Left renal cortex interstitium (tissue), 4 donors: ENCODE measurements at places on chromosomes 16 and 17.

- peak; percentile 27 for DNase-seq
Measured at GRCh38 chr17:36004594-36005108, 3.3 kb upstream of the CCL15 start.

GRCh38 chr17:80283116-80283852, 22.6 kb downstream of the RNF213 start:
- no peak for DNase-seq

GRCh38 chr16:56373003-56373402, 52.3 kb downstream of the AMFR start:
- DNase-seq = no peak

DNA sequence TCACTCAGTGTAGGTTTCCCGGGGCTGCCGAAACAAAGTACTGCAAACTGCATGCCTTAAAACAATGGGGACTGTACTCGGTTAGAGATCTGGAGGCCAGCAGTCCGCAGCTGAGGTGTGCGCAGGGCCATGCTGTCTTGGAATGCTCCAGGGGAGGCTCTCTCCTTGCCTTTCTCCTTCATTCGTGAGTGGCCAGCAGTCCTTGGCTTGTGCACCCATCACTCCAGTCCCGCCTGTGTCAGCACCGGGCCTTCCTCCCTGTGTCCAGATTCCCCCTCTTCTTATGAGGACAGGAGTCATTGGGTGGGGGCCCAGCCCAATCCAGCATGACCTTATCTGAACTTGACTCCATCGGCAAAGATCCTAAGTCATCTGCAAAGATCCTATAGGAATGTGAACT, 43.4 kb downstream of the COX4I1 start:
- DNase-seq = no peak

GRCh38 chr16:583470-583814, 6.4 kb upstream of the RAB40C start:
- DNase-seq = no peak

GRCh38 chr16:65663774-65664173, 541.9 kb upstream of the CDH11 start:
- DNase-seq = no peak

DNA sequence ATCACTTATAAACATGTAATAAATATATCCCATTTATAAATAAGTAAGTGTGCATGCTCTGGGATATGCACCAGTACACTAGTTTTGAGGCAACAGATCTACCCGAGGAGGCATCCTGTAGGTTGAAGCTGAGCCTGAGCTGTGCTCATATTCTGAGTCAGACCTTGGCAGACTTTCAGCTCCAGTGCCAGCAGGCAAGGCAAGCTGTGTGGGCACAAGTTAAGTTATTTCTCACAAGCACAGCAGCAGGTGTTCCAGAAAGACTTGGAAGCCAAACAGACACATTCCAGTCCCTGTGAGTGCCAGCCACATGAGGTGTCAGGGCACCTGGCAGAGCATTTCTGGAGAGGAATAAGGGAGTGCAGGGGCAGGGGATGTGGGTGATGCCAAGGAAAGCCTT, 1.3 kb upstream of the CLEC19A start:
- DNase-seq = no peak

DNA sequence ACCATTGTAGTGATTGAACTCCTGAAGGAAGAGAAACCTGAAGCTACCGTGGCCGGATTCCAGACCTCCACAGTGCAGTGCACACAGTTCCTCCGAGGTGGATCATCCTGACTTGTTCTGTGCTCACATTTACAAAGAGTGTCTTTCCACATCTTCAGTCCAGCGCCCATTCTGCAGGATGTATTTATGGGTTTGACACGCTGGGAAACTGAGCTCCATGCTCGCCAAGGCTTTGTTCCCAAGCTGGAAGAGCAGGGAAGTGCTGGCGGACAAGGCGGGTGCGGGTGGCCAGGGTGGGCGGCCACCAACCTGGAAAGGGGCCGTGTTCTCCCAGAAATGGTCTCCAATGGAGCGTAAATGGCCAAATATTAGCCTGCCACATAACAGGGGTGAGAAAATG, 227.9 kb downstream of the IRF8 start:
- DNase-seq = no peak

GRCh38 chr17:75783069-75783783, 1.4 kb upstream of the UNK start:
- no peak for DNase-seq

- no peak for DNase-seq
Measured at GRCh38 chr17:15121426-15121825, 143.7 kb downstream of the PMP22 start.

GRCh38 chr17:43524945-43525575, 21.1 kb downstream of the ETV4 start:
- no peak for DNase-seq

- no peak for DNase-seq
Measured at GRCh38 chr16:60463986-60464385, 1572.3 kb downstream of the CDH8 start.

DNA sequence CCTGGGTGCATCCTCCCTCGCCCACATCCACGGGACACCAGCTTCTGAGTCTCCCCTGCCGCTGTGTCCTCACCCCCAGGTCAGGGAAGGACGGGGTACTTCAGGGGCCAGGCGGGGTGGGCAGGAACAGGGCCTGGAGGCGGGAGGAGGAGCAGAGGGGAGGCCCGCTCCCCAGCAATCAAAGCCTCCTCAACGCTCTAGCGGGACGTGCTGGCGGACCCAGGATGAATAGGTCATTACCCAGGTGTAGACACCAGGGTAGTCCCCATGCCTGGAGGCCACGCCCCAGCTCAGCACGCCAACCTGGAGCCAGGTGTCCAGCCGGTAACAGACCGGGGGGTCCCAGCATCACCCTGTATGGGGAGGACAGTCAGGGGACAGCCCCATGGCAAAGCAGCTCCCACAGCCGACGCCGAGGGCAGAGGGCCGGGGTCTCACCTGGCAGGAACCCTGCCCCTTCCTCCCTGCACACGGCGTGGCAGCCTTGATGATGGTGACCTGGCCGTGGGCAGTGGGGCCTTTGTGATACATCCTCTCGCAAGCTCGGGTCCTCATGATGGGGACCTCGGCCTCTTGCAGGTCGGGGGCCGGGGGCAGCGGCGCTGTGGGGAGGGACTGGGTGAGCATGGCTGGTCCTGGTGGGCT, 24.2 kb downstream of the TPSD1 start:
- DNase-seq = no peak

DNA sequence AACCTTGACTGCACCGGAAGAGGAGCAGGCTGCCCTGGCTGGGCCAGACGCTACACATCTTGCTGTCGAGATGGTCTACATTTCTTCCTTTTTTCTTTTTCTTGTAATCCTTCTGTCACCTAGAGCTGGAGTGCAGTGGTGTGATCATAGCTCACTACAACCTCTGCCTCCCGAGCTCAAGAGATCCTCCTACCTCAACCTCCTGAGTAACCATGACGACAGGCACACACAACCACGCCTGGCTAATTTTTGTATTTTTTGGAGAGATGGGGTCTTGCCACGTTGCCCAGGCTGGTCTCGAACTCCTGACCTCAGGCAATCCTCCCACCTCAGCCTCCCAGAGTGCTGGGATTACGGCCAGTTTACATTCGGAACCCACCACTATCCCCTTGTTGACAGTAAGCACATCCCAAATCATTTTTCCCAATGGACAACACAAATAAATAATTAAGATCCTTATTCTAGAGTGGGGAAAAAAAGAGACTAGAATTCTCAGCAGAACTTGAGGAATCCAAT, 79.0 kb downstream of the ANKRD11 start:
- no peak for DNase-seq

DNA sequence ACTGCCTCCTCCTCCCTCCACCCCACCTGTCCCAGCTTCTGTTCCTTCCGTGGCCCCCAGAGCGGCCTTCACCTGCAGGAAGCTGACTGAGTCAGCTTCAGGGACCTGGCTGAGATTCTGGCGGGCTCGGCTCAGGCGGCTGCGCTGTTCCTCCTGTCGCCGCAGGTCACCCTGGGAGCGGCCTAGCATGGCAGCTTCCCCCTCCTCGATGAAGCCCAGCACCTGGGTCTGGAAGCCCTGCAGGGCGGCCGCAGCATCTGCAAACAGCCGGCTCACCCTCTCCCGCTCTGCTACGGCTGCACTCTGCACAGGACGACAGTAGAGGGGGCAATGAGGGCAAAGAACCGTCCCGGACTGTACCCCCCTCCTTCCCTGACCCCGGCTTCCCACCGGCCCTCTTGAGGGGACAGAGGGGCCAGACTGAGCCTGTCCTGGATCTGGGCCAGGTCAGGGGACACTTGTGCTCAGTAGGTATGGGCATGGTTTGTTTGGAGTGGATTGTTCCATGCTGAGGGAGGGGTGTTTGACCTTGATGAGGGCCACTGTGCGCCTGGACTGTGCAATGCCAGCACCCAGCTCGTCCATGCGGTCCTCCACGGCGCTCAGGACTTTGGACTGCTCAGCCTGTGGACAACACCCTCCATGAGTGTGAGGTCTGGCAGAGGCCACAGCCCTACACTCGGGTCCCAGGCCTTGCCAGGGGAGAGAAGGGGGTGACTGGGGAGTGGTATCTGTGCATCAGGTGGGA, 2.0 kb downstream of the TRIM47 start:
- DNase-seq = no peak

- DNase-seq = no peak
Measured at GRCh38 chr17:36485805-36486203, 677 bp upstream of the ZNHIT3 start.

GRCh38 chr17:73874008-73874720, 229.9 kb upstream of the SDK2 start:
- DNase-seq = no peak

GRCh38 chr17:66283971-66284370, 18.4 kb upstream of the PRKCA start:
- DNase-seq = no peak

DNA sequence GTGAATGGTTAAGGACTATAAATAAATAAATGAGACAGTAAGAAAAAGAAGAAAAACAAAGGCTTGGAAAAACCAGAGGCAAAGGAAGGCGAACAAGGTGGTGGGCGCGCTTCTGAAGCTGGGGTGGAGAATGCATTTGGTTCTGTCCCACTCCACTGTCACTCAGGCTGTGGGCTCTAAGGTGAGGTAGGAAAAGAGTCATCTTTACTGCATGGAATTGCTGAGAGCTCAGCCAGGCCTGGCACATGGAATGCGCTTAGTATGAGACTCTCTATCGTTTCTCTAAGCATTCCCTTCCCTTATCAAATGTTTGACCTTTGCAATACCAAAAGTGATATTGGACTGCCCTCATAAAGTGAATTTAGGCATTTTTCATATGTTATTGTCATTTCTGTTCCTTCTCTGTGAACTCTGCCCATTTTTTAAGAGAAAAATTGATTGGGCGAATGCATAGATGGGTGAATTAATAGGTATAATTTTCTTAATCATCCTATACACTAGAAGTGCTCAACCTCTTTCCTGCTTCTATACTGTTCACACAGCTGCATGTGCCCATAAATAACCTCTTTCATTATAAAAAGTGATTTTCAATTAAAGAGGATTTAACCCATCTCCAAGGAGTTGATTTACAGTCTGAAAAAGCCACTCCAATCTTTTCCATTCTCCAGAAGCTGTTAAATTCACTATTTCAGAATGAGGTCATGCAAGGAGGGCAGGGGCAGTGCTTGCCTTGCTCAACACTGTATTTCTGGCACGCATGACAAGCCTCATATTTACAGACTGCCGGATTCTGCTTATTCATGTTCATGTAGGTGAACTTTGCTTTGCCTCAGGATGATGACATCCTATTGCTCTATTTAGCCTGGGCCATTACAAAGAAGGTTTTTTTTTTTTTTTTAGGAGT, 87.7 kb downstream of the MYH10 start:
- DNase-seq = no peak

DNA sequence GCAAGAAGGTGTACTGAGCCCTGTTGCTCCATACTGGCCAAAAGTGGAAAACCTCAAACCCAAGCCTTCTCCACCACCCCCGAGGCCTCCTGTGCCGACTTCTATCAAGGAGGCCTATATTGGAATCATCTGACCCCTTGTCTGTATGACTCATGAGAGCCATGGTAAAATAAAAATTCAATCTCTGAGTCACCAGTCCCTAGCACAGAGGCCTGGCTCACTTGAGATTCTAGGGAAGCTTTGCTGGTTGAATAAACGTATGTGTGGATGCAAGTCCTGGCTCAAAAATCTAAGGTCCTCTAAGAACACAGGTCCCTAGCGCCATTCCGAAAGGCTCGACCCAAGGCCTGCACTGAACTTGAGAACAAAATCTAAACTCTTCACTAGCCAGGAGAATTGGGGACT, 15.0 kb downstream of the NSMCE1 start:
- no peak for DNase-seq

- no peak for DNase-seq
Measured at GRCh38 chr16:14252860-14253259, 181.7 kb downstream of the MRTFB start.

DNA sequence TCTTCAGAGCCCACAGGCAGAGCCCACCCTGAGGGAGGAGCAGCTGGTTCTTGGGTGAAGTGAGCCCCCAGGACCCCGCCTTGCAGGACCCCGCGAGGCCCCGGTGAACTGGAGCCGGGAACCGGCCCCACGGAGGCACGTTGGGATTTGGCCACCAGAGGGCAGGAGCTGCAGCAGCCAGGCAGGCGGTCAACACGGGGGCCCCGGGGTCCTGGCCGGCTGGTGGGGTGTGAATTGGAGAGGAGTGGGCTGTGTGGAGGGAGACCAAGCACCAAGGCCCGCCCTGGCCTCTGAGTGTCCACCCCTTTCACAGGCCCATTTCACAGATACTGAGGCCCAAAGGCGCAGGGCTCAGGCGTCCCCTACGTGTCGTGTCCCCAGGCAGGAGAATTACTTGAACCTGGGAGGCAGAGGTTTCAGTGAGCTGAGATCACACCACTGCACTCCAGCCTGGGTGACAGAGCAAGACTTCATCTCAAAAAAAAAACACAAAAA, 2.2 kb downstream of the DPEP1 start:
- DNase-seq = no peak

GRCh38 chr17:43962479-43962878, 8.7 kb upstream of the PYY start:
- no peak for DNase-seq

DNA sequence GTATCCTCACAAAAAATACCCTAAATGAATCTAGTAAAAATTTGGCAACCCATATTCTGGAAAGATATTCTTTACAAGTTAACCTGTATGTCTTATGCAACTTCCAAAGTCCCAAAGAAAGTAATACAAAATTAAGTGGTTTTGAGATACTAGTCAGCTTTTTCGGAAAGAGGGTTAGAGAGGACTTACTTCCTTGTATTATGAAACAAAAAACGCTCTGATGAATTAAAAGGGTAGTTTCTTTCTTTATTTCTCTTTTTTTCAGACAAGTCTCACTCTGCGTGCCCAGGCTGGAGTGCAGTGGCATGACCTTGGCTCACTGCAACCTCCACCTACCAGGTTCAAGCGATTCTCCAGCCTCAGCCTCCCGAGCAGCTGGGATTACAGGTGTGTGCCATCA, 51.6 kb downstream of the KANSL1 start:
- no peak for DNase-seq
